T-cell (primary cell): ENCODE measurements at places on chromosomes 12 and 14. TPM values are rescaled to one million over a fixed set of nuclear protein-coding genes. Genes with fewer than 3 reads are reported as not detected.
A peak's percentile ranks its signal among the peaks of the same experiment; 100 is the strongest.

GRCh38 chr12:82325540-82326336, 32.4 kb downstream of the CCDC59 start:
- no peaks in the 10 kb centered on the region for H3K36me3 ChIP-seq
- no peak overlapping the region for H3K27ac ChIP-seq
- no peak overlapping the region for H3K4me3 ChIP-seq

- no peak overlapping the region for H3K27ac ChIP-seq
- H3K4me1 ChIP-seq, result peaks cover 21% of the 10 kb centered on the region
- H3K27me3 ChIP-seq, result peaks cover 59% of the 10 kb centered on the region
- H3K4me3 ChIP-seq, result no peak overlapping the region
- H3K36me3 ChIP-seq, result no peaks in the 10 kb centered on the region
Observed at GRCh38 chr12:102954134-102954533, 3.3 kb upstream of the ASCL1 start.

- H3K4me1 ChIP-seq, result no peaks in the 10 kb centered on the region
- no peaks in the 10 kb centered on the region for H3K36me3 ChIP-seq
- no peak overlapping the region for H3K27ac ChIP-seq
- no peaks in the 10 kb centered on the region for H3K27me3 ChIP-seq
- no peak overlapping the region for H3K4me3 ChIP-seq
- DNase-seq, result no peak
Observed at GRCh38 chr12:76713986-76714385, 49.9 kb upstream of the ZDHHC17 start.

DNA sequence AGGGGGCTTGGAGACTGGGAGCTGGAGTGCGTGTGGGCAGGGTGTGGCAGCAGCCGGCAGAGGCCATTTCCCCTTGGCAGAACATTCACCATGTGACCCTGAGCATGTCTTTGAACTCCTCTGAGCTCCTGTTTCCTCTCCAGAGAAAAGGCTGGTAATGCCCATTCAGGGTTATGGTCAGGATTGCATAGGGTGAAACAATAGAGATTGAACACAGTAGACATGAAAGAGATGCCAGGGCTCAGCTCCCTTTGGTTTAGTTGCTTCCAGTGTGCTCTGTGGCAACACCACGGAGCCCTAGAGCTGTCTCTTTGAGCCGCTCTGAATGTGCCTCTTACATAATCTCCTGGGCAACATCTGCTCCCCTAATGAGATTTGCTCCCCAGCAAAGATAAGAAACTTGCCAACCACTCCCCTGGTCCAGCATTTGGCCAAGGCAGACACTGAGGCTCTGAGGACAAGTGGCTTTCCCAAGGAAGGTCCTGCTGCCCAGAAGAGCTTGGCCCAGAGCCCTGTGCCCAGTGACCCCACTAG, 4.6 kb downstream of the IFI27 start:
- H3K27ac ChIP-seq, result no peak overlapping the region
- no peak overlapping the region for H3K4me3 ChIP-seq
- H3K27me3 ChIP-seq, result no peaks in the 10 kb centered on the region
- no peaks in the 10 kb centered on the region for H3K36me3 ChIP-seq

The NINJ2 gene
- 8.7 TPM for total RNA-seq

The PRPH gene
- total RNA-seq, result not detected

The CALCOCO1 gene
- 118 TPM for total RNA-seq

- no peak overlapping the region for H3K4me3 ChIP-seq
- peaks cover 10% of the 10 kb centered on the region for H3K27me3 ChIP-seq
- no peak for DNase-seq
- H3K36me3 ChIP-seq, result no peaks in the 10 kb centered on the region
- peaks cover 2% of the 10 kb centered on the region for H3K4me1 ChIP-seq
Observed at GRCh38 chr12:95624589-95624988, 73.3 kb upstream of the USP44 start.

DNA sequence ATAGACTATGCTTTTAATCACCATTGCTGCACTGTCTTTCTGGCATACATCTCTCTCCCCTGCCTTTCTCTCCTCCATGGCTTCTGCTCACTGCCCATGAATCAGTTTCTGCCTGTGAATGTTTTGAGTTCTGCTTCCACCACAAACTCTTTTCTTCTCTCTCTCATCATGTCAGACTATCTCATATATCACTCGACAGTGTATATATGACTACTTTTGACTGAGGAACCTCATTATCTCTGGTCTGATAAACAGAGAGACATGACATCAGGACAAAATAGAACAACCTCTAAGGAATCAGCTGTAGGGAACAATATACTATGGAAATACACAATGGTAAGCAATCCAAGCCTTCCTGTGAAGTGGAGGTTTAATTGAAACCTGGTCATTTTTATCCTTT, 177.9 kb downstream of the FOXA1 start:
- DNase-seq, result no peak
- no peak overlapping the region for H3K4me3 ChIP-seq
- H3K27me3 ChIP-seq, result no peaks in the 10 kb centered on the region
- no peaks in the 10 kb centered on the region for H3K4me1 ChIP-seq

- no peaks in the 10 kb centered on the region for H3K36me3 ChIP-seq
- DNase-seq, result no peak
- no peak overlapping the region for H3K27ac ChIP-seq
- no peaks in the 10 kb centered on the region for H3K27me3 ChIP-seq
- no peaks in the 10 kb centered on the region for H3K4me1 ChIP-seq
- H3K4me3 ChIP-seq, result no peak overlapping the region
Observed at GRCh38 chr14:96156804-96157760, 47.6 kb upstream of the BDKRB2 start.

DNA sequence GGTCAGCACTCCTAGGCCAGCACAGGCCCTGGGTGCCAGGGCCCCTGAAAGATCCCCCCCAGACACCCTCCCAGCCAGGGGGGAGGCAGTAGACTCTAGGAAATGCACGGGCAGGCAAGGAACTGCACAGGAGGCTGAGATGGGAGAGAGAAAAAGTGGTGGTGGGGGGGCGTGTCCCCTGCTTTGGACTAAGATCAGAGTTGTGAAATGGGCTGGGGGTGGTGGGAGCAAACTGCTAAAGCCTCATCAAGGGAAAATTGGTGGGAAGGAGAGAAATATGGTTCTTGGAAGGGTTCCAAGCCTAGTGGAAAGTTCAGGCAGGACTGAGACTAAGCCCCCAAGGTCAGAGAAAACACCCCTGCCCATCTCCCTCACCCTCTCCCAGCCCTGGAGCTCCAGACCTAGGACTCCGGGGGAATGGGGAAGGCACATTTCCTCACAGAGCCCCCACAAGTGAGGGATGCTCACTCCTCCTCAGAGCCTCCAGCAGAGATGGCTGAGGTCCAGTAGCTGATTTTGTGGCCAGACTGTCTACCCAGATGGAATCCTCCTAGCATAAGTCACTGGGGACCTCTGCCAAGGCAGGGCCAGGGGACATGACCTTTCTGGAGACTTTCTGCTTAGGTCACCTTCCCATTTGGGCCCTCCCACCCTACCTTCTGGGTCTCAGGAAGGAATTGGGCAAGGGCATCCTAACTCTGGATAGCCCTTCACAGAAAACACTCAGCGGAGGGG, 29.8 kb downstream of the FIGNL2 start:
- H3K27me3 ChIP-seq, result no peaks in the 10 kb centered on the region
- H3K27ac ChIP-seq, result no peak overlapping the region
- no peak for DNase-seq
- no peak overlapping the region for H3K4me3 ChIP-seq

DNA sequence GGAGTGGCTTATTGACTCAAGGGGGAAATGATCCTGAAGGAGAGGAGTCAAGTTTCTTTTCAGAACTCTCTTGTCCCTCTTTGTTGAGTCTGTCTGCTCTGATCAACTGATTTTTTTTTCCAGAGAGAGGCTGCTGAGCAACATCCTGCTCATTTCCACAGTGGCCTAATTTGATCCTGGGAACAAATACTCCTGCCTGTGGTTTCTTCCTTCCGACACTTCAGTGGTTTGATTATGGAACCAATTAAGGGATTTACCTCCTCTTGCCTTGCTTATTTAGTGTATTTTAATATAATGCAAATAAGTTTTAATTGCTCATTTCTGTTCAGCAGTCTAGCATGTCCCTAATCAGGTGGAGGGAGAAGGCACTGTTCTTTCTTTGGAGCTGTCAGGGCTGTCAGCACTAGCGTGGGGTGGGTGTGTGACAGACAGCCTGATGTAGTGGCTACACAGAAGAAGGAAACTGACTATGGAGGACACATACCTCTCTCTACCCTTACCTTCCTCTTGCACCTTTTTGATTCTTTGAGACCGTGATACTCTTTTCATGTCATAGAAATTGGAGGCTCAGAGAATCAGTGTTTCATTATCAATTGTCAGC, 344.9 kb upstream of the STXBP6 start:
- H3K36me3 ChIP-seq, result no peaks in the 10 kb centered on the region
- H3K27me3 ChIP-seq, result no peaks in the 10 kb centered on the region
- H3K4me1 ChIP-seq, result no peaks in the 10 kb centered on the region
- no peak overlapping the region for H3K4me3 ChIP-seq
- DNase-seq, result no peak
- no peak overlapping the region for H3K27ac ChIP-seq

GRCh38 chr14:56117765-56118610, at the start of gene PELI2:
Gene PELI2 (plus strand): TSS chr14:56118411. CDS start chr14:56118661, 250 bp downstream.
- peaks cover 30% of the 10 kb centered on the region for H3K4me1 ChIP-seq
- no peaks in the 10 kb centered on the region for H3K36me3 ChIP-seq
- DNase-seq, result peak; percentile 81
- no peaks in the 10 kb centered on the region for H3K27me3 ChIP-seq
